ENCODE measurements at places on chromosomes 6 and 20.

DNA sequence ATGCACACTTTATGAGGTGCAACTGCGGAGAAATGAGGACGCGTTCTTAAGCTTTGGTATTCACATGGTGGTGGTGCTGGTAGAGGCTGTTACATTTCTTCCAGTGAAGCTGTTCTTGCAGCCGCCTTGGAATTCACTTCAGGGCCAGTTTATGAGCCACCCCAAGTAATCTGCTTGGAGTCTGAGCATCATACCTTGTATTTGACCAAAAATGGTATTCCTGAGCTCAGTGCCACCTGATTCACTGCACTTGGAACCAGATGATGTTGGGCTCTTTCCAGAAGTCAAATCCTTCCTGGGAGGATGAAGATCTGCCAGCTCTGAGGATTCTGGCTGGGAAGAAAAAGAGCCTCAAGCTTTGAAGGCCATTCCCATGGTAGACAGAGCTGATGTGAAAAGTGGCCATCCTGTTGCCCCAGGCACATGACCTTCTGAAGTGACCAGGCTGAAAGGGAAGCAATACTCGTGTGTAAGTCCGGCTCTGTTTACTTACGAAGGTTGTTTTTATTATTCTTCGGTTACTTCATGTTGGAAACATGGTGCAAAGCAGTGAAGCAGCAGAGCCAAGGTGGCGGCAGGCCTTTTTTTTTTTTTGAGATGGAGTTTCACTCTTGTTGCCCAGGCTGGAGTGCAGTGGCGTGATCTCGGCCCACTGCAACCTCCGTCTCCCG lies 7.7 kb downstream of the MANBAL start:
- DNase-seq, result no peak

GRCh38 chr6:3455147-3455568 lies 1.7 kb downstream of the SLC22A23 start:
- no peak for DNase-seq

- no peak for DNase-seq
Observed at GRCh38 chr20:44955270-44955669, 4.9 kb downstream of the TOMM34 start.

GRCh38 chr6:170371588-170371987 lies 65.0 kb downstream of the FAM120B start:
- DNase-seq, result no peak

GRCh38 chr6:89368107-89368506 lies 15.6 kb upstream of the UBE2J1 start:
- no peak for DNase-seq

- DNase-seq, result no peak
Observed at GRCh38 chr6:130849594-130849993, 22.4 kb downstream of the SMLR1 start.

Data from skeletal muscle cell (primary cell).